ENCODE measurements at places on chromosomes 12 and 14.
A peak's percentile ranks its signal among the peaks of the same experiment; 100 is the strongest.

DNA sequence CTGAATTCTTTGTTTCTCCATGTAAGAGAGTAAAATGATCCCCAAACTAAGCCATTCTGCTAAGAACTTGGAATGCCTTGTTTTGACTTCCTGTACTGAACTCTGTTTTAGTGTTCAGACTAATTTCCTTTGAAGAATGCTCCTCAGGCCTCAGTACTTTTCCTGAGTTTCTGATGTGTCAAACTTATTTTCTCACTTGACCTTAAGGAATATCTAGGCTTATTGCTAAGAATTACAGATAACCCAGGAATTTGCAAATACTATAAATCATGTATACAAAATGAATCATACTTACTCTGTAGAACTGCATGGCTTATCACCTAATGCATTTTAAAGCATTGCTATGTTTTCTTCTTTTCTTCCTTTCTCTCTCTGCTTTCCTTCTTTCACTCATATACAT lies 93.1 kb upstream of the PKP2 start:
- no peak for DNase-seq

GRCh38 chr12:50545213-50545612 lies 40.4 kb downstream of the DIP2B start:
- DNase-seq: no peak

DNA sequence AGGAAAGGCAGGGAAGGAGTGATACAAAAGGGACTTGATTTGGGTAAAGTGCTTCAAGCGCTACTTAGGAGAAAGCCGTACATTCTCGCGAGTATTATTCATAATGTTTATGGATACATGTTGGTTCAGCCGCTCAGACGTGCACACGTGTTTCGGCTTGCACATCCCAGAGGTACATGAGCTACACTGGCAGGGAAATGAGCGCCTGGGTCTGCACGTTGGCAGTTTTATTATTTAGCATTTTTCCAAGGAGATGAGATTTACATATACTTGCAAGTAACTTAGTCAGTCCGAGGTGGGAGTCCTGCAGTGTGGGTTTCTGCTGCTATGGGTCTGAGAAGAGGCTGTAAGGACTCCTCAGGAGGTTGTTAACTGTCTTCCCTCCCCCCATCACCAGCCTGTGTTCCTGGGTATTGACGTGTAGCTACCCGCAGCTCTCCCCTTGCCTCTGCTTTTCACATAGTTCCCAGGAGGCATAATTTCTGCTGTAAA lies 1.5 kb downstream of the PRKCH start:
- peak; percentile 51 for DNase-seq

DNA sequence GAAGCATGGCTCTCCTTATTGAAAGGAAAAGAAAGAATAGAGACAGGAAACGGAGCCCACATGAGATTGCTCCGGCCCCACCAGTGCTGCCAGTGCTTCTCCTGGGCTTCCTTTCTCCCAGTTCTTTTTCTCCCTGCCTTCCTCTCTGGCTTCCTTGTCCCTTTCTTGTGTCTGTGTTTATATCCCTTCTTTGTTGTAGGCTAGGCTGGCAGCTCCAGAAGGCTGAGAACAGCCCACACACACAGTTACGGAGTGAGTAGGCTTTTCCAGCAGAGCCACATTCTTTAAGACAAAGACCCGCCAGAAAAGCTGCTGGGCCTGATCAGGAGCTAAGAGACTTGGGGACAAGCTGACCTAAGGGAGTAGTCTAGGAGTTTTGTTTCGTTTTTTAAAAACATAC lies 13.0 kb downstream of the CIPC start:
- no peak for DNase-seq

DNA sequence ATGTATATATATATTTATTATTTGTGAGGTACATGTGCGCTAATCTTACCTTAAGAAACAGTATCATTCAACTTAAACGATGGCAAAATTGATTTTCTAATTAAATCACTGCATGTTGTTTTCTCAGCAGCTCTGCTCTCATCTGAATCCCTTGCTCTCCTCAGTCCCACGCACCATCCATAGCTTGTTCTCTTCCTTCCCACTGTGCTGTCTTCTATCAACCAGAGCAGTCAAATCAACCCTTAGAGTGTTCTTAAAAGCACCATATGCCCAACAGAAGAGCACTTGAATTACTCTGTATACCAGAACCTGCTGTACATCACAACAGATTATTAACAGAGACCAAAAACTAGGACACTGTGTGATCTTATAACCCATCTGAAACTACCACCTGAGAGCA lies 209.4 kb upstream of the G2E3 start:
- DNase-seq: no peak

DNA sequence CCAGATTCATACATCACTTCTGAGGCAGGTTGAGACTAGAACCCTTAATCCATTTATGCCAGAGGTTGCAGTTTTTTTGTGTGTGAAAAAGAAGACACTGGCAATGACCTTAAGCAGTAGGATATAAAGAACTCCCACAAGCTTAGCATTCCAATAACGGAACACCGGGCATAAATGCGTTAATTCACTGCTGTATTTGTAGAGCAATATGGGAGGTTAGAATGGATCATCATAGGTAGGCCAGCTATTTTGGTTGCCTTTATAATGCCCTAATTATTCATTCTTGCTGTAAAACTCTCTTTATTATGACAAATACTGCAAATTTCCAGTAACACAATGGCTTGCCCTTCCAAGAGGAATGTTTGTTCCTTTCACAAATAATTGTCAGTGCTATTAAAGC lies 322.7 kb downstream of the SOX5 start:
- DNase-seq: no peak

GRCh38 chr12:28349196-28349595 lies 158.9 kb downstream of the CCDC91 start:
- DNase-seq: no peak

DNA sequence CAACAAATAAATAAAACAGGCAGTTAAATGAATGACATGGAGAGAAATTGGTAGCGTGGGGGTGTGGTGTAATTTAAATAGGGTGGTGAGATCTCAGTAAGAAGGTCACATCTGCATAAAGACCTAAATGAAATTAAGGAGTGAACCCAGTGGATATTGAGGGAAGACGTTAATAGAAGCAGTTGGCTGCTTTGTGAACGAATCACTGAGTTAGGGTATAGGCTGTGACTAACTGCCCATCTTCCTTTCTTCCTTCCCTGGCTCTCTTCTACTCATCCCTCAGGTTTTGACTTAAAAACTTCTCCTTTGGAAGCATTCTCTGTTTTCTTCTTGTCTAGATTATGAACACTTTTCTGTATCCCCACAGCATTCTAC lies 64.7 kb downstream of the BTG1 start:
- DNase-seq: no peak

GRCh38 chr12:52614381-52615207 lies 3.8 kb downstream of the KRT73 start:
- no peak for DNase-seq

DNA sequence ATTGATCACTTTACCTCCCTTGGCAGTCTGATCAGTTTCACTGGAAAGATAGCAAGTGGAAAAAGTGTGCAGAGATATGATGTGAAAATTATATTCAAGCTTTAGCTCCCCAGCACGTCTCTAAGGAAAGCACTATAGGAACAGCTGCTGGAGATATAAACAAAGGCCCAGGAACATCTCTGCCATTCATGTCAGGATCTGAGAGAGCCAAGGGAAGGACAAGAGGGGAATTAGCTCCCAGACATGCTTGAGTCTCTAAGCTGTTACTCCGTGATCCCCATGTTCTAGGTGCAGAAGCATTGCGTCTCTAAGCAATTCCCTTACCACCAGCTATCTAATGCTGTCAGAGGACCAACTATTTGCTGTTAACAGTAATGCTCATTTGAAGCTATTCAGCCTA lies 700.2 kb downstream of the DIO2 start:
- DNase-seq: no peak

- DNase-seq: no peak
Measured at GRCh38 chr12:30594509-30594908, 101.2 kb downstream of the IPO8 start.

DNA sequence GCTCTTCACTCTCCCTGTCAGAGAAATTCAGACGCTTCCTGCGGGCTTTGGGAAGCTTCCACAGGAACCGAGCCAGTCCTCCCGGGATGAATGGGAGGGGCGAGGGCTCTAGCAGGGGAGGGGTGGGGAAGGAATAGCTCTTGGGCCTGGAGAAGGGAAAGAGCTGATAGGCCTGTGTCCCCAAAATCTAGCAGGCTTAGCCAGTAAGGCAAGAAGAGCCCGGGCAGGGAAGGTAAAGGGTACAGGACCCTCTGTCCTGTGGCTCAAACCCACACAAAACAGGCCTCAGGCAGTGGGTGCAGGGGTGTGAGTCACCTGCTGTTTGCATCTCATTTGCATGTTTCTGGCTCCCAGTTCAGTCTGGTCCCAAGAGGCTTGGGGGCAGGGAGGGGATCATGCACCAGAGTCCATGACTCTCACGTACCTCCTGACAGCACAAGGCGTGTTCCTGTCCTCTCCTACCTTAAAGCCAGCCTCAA lies 8.7 kb upstream of the SMUG1 start:
- DNase-seq: no peak

GRCh38 chr12:3718100-3718499 lies 34.8 kb downstream of the CRACR2A start:
- no peak for DNase-seq

- peak; percentile 18 for DNase-seq
Measured at GRCh38 chr12:2395354-2395977, 342.7 kb downstream of the CACNA1C start.

- no peak for DNase-seq
Measured at GRCh38 chr14:38931969-38932652, 170.9 kb downstream of the SEC23A start.

GRCh38 chr12:66516133-66516532 lies 162.7 kb downstream of the GRIP1 start:
- DNase-seq: no peak

DNA sequence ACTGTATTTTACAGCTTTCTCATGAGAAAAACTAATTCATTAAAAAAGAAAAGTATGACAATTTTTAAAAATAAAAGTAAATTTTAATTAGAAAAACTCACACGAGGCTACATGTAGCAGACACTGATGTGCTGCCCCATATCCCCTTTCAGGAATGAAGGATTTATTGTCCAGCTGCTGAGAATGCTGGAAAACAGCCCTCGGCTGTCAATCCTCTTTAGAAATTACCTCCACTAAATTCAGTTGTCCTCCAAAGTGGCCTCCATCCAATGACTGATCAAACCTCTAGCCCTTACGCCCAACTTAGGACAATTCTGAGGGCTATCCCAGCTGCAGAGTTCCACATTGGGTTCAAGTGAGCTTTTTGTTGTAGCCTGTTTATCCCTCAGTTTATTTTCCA lies 29.8 kb upstream of the AP4S1 start:
- no peak for DNase-seq

DNA sequence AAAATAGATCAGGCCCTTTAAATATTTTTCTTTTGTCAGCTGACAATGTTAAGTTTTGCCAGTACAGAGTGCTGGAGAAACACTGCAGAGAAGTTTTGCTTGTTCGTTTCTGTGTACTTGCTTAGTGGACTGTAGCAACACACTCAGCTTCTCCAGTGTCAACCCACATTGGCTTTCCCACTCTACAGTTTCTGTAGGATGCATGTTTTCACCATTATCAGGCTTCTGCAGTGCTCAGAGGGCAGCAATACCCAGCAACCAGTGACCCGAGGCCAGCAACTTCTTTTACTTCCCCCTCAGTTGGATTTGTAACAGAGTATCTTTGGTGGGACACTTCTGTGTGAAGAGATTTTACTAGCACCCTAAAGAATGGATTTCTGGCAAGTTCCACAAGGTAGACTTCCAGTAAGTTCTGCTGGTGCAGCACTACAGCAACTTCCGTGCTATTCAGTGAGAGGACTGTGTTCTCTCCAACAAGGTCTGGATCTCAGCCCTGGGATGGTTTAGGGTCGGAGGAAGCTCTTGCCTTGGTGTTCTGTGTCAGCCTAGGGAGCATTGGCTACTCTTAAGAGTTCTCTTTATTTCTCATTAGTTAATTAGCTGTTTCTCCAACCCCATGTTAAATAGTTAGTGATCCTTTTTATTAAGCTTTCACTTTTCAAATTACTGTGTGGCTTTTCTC lies 70.4 kb downstream of the FUT8 start:
- no peak for DNase-seq

DNA sequence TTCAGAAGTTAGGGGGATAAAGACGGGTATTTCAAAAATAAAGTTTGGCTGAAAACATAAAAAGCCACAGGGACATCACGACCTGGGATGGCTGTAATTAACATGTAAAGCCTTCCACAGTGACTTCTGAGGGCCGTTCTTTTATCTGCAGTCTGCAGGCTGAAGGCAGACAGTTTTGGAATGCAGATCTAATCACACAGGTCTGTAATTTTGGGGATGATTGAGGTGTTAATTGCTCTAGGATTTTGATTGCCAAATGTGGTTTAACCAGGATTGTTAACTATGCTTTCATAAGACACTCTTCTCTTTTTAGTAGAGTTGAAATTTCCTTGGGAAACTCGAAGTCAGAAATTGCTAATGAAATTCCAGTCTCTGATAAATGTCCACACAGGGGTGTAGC lies 355.5 kb downstream of the ATP23 start:
- DNase-seq: no peak

DNA sequence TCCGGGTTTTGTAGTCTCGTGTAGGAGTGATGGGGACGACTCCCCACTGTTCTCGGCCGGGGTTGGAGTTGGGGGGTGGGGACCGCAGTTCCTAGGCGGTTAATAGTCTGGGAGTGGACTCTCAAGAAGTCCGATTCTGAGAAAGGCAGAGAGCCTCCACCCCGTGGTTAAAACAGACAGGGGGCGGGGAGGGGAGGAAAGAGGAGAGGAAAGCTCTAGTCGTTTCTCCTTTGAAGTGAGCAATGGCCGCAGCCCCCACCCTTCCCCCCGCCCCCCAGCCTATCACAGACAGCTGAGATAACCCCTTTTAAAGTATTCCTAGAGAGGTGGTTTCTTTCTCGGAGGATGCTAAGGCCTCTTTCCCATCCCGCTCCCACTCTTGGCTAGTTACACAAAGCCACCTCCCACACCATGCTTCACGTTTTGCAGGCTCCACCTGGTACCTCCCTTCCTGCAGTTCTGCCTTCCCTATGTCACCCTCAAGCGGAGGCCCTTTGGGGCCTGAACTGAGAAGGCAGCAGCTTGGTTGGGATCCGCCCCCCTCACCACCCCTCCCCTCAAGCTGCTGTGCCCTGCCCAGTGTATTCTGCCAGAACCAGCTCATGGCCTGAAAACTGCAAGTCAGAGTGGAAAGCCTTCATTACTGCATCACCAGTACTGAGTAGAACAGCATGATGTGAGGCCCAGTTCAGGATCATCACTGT lies 853 bp downstream of the USP5 start:
- DNase-seq: peak; percentile 56

DNA sequence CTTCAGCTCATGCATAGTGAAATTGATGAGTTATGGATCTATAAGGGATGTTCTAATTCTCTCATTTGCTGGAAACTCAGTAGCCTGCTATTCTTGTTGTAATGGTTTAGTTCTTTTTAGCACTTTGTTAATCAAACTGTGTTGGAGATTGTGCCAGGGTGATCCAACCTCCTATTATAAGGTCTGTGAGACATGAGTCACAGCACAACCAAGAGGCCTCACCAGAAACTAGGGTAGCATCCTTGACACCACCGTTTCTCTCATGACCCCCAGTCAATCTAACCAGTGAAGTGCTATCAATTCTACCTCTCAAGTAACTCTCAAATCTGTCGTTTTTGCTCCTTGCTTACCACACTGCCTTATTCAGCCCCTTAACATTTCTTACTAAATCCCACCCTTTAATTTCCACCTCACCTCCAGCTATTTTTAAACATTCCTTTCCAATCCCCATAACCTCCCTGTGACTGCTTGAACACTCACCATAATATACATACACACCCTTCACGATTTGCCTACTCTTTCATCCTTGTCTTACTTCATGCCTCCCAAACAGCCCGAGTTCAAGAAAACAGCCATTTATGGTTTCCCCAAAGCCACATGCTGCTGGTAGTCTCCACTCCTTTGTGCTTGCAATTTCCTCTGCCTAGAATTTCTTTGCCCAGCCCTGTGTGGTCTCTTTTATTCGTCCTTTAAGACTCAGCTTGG lies 53.9 kb upstream of the NUDT4 start:
- DNase-seq: no peak

All from activated CD4-positive, alpha-beta T cell treated with anti-CD3 and anti-CD28 coated beads, Interleukin-2, amount 50 U/mL, for 4 hours (primary cell).